ENCODE measurements at places on chromosomes 13 and 19. TPM values are rescaled to one million over a fixed set of nuclear protein-coding genes. Genes with fewer than 3 reads are reported as not detected.

The FBXO27 gene
- 1.7 TPM for total RNA-seq

The MAMSTR gene
- total RNA-seq = 0.41 TPM

The ATXN8OS gene
- not detected for total RNA-seq

The ZNF723 gene
- 0.14 TPM for total RNA-seq

The DIRAS1 gene
- 0.16 TPM for total RNA-seq

GRCh38 chr13:71583581-71583980, 283.4 kb downstream of the DACH1 start:
- no peak for DNase-seq
